Heart left ventricle (tissue), 16 donors: ENCODE measurements at places on chromosomes 3 and 15. TPM values are rescaled to one million over a fixed set of nuclear protein-coding genes. Genes with fewer than 3 reads are reported as not detected.

The SLC35G2 gene
- 4.3 TPM for total RNA-seq

The DISP2 gene
- total RNA-seq: 0.32 TPM

The COMMD4 gene
- total RNA-seq: 23.9 TPM

GRCh38 chr3:123409443-123410148 is 39.3 kb downstream of the ADCY5 start:
- H3K27ac ChIP-seq: peak overlapping the region; percentile 91
- no peaks in the 10 kb centered on the region for H3K36me3 ChIP-seq
- no peaks in the 10 kb centered on the region for H3K27me3 ChIP-seq
- no peak for DNase-seq
- no peak overlapping the region for H3K4me3 ChIP-seq

GRCh38 chr3:174278094-174278493 is 581.0 kb upstream of the NAALADL2 start:
- no peaks in the 10 kb centered on the region for H3K27me3 ChIP-seq
- no peaks in the 10 kb centered on the region for H3K4me1 ChIP-seq
- DNase-seq: no peak
- H3K36me3 ChIP-seq: no peaks in the 10 kb centered on the region
